T-helper 17 cell (primary cell): ENCODE measurements at places on chromosomes 7 and 10. TPM values are rescaled to one million over a fixed set of nuclear protein-coding genes. Genes with fewer than 3 reads are reported as not detected.
A peak's percentile ranks its signal among the peaks of the same experiment; 100 is the strongest.

DNA sequence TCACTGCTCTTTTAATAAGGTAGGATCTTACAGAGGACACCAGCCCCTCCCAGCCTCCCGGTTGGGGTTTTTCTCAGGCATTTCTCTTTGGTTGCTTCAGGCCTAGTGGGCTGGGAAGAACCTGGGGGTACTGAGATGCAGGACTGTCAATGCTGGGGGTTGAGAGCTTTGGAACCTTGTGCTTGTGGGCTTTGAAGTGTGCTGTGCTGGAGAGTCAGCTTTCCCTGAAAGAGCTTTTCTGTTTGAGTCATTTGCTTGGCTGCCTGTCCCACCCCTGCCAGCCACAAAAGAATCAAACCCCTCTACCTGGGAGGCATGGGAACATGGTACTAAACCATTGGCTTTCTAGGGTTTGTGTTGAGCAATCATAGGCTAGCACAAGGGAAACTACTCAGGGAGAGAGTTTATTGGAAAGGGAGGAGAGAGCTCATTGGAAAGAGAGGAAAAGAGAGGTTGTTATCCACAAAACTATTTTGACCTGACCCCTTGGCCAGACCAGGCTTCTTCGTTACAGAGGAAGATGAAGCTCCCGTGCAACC, 1.4 kb downstream of the SCD start:
- DNase-seq, result no peak

DNA sequence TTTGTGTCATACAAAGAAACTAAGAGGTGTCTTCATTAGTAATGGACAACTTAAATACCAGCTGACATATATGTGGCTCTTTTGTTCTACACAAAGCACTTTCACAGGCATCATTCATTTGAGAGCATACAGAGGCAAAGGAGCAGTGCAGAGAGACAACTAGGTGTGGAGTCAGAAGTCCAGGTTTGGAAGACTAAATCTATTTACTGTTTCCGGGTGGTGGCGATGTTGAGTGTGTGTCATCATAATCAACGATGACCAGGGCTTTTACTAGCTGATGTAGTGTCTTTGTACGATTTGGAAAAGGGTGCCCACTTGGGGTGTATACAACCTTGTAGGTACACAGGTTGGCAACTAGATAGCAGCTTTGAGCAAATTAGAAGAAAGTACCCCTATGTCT, 195.5 kb upstream of the CCDC6 start:
- no peak for DNase-seq

DNA sequence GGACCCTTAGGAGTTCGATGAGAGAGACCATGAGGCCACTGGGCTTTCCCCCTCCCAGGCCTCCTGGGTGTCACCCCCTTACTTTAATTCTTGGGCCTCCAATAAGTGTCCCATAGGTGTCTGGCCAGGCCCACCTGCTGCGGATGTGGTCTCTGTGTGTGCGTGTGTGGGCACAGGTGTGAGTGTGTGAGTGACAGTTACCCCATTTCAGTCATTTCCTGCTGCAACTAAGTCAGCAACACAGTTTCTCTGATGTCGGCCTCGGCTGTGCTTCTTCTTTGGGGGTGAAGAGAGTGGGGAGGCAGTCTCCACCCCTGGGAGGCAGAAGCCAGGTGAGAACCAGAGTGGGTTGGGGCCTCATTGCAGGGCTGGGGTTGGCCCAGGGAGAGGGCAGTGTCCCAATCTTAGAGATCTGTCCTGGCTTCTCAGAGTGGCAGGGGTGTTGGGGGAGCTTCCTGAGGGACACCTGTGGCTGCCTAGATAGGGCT, 1.5 kb downstream of the PVRIG start:
- peak; percentile 61 for DNase-seq

DNA sequence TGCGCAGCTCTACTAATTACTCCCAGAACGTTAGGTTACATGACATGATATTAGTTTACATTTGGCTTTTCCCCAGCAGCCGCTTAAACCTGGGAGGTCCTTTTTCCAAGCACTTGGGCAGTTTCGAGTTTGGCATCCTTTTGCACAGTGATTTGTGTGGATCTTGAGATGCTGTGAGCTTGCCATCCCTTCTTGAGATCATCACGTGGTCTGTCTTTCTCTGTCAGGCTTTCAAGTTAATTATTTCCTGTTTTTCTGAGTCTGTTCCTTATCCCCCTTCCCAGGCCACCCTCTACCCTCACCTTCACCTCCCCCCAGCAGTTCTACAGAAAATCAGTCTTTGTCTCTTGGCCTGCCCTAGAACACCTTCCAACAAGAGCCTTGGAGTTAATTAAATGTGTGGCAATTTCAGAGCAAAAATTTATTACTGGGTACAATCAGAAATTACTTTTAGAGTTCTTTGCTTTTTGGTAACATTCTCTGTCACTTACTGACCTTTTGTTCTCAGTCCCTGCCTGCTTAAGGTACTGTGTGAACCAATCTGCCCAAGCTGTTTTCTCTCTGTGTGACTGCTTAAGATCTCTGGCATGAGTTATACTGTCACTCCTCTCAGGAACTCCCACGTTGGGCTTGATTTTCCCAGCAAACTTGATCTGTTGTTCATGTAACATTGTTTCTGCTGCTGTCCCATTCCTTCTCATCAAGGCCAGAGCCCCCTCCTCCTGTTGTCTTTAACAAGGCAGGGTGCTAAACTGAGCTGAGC, 3.1 kb upstream of the SLF2 start:
- no peak for DNase-seq

- DNase-seq, result no peak
Observed at GRCh38 chr10:86553213-86553612, 31.6 kb upstream of the WAPL start.

Gene NPSR1
- not detected for total RNA-seq

Gene OR6V1
- total RNA-seq, result not detected
